ENCODE measurements at places on chromosomes 13 and 19.

DNA sequence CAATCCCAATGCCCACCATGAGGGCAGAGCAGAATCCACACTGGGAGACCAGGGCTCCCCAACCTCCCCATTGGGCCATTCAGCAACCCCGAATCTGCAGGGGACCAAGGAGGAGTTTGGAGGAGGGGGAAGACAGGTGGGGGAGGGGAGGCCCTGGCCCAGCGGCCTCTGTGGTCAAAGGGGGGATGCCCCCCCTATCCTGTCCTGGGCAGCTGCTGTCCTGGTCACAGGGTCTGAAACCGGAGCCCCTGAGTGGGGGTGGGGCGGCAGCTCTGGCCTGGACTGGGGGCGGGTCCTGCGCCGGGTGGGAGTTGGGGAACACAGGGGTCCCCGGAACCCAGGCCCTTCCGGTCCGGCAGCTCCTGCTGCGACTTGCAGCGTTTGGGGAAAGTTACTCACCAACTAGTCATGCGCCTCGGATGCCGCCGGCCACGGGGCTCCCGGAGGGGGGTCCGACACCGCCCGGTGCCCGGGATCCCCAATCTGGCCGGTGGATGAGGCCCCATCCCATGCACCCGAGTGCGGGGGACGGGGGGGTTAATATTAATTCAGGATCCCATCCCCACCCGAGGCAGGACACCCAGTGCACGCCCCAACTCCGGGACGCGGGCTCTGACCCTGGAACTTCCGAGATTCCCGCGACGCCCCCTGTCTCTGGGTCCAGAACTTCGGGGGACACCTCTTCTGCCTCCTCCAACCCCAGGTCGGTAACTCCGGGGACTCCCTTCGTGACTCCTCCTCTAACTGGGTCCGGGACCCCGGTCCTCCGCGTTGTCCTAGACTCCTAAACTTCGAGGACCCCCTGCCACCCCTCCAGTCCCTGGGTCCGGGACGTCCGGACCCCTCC is 872 bp downstream of the HOMER3 start:
- DNase-seq, result no peak

GRCh38 chr19:49746206-49746958 is 16.7 kb downstream of the TSKS start:
- no peak for DNase-seq

GRCh38 chr19:11581740-11582139 is 4.3 kb upstream of the ACP5 start:
- DNase-seq, result no peak

- DNase-seq, result no peak
Observed at GRCh38 chr19:13002166-13002898, 7.1 kb downstream of the NFIX start.

All from stimulated activated CD8-positive, alpha-beta memory T cell treated with anti-CD3 and anti-CD28 coated beads, Interleukin-2, amount 100 ng/mL, for 1 hour (primary cell).